ENCODE measurements at places on chromosomes 4 and X.

GRCh38 chr4:112765317-112765974 lies 128.5 kb downstream of the LARP7 start:
- DNase-seq: no peak

- no peak for DNase-seq
Observed at GRCh38 chr4:35900286-35901243, 343.7 kb downstream of the ARAP2 start.

DNA sequence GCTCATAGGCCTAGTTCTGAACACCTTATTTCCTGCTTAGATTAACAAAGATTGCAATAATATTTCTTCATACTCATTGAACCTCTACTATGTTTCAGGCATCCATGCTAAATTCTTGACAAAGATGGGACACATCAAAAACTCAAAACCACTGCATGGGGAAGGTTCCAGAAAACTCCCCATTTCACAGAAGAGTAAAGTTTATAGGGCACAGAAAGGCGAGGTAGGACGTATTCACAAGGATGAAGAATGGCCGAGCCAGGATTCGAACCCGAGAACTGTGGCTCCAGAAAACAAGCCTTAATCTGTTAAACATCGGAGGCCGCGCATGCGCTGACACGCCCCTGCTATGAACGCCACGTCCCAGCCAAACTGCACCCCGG lies 688 bp downstream of the UXT start:
- DNase-seq: no peak

DNA sequence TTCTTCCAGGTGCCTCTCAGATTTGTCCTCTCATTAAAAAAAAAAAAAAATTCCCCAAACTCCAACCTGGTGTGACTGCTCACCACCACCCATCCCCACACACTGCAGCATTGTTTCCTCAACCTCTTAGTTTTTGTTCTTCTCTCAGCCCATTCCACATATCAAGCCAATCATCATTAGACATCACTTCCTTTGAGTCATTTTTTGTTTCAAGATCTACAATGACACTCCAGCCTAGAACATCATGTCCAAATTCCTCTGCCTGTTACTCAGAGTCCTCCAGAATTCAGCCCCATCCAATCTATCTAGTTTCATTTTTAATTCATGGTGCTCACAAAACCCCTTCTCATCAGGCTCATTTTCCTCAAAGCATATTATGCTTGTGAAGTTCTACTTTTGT lies 262.5 kb upstream of the TEX13A start:
- no peak for DNase-seq

DNA sequence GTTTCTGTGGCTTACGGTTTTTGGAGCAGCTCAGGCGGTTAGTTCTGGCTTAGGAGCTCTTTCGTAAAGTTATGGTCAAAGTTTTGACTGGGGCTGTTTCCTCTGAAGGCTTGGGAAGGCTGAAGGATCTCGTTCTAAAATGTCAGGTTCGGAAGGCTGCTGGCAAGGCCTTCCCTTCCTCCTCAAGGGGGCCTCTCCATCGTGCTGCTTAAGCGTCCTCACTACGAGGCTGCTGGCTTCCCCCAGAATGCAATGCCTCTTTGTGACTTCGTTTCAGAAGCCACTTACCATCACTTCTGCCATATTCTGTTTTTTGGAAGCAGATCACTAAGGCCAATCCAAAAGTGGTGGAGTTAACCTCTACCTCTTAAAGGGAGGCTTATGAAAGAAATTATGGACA lies 1196.4 kb upstream of the TENM3 start:
- no peak for DNase-seq

GRCh38 chr4:169314906-169315305 lies 44.1 kb upstream of the SH3RF1 start:
- no peak for DNase-seq

DNA sequence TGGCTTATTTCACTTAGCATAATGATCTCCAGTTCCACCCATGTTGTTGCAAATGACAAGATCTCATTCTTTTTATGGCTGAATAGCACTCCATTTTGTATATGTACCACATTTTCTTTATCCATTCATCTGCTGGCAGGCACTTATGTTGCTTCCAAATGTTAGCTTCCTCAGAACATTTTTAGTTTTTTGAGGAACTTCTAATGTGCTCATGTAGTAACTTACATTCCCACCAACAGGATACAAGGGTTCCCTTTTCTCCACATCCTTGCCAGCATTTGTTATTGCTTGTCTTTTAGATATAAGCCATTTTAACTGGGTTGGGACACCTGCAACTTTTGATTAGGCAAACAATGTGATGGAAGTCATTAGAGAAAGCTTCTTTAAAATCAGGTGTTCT lies 454.2 kb downstream of the NLGN4X start:
- no peak for DNase-seq

DNA sequence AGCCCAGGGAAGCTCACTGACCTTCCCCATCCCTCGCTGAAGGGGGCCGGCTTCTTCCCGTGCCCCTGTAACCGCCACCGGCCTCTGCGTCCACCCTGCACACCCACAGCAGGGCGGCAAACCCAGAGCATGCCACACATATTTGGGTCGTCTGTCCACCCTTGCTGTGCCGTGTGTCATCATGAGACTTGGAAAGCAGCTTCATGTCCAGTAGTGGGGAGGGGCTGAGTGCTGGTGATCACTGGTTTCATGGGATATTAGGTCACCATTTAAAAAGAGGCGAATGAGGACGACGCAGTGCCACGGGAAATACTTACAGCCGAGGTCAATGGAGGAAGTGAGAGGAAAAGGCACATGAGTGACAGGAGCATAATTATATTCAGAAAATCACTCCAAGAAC lies 74.8 kb downstream of the HTRA3 start:
- no peak for DNase-seq

DNA sequence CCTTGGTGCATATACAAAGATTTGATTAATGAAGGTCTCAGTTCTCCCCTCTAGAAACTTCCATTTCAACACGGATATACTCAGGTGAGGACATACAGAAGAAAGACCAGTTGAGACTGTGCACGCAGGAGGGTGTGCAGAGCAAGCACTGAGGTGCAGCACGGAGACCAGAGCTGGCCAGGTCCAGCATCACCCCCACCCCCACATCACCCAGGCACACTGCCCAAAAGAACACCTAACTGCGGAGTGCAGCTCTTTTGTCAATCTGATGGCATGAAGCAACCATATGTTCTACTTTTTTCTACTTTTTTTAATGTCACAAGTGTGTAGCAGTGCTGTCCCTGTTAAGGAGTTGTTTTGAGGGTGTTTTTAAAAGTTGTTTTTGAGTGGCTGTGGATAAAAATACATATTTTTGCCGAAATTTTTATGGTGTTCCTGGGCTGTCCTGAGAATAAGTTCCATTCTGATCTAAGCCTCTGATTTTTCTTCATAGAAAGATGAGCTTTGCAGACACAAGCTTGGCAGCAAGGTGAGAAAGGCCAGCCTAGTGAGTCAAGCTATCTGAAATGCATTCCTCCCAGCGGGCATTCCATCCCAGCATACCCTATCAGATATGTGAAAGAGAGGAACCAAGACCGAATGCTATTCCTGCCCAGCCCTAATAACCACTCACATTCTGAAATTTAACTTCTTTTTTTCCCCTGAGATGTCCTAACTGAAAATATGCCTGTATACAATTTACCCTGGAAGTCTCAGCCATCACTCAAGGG lies 173.7 kb downstream of the PTTG2 start:
- no peak for DNase-seq

- DNase-seq: no peak
Observed at GRCh38 chr4:112003231-112003907, 141.9 kb upstream of the FAM241A start.

GRCh38 chr4:158884280-158884679 lies 115.5 kb downstream of the FNIP2 start:
- no peak for DNase-seq

- DNase-seq: no peak
Observed at GRCh38 chr4:157459785-157460184, 239.3 kb downstream of the GRIA2 start.

GRCh38 chrX:45758319-45758718 lies 557.6 kb upstream of the DIPK2B start:
- DNase-seq: no peak

- no peak for DNase-seq
Observed at GRCh38 chr4:10729366-10729765, 44.8 kb upstream of the CLNK start.

DNA sequence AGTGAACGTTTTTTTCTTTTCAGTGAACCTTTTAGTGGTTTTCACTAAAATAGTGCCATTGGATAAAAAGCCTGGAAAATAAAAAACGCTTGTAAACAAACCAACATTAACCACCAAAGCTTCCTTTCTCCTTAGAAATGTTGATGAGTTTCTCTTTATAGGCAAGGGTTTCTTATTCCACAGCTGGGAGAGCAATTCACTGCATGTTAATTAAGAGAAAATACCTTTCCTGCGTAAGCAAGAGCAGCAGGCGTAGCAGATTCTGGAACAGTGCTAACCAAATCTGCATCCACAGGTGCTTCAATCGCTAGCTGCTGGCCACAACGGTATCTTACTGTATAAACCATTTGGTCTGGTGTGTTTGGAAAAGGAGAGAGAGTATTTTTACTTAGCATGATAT lies 13.3 kb upstream of the AASDH start:
- no peak for DNase-seq

GRCh38 chrX:30308263-30309138 lies 689 bp downstream of the NR0B1 start:
- DNase-seq: peak; percentile 37

GRCh38 chr4:151940291-151940690 lies 179.5 kb upstream of the GATB start:
- no peak for DNase-seq

- no peak for DNase-seq
Observed at GRCh38 chrX:17812763-17813162, 48.3 kb downstream of the RAI2 start.

DNA sequence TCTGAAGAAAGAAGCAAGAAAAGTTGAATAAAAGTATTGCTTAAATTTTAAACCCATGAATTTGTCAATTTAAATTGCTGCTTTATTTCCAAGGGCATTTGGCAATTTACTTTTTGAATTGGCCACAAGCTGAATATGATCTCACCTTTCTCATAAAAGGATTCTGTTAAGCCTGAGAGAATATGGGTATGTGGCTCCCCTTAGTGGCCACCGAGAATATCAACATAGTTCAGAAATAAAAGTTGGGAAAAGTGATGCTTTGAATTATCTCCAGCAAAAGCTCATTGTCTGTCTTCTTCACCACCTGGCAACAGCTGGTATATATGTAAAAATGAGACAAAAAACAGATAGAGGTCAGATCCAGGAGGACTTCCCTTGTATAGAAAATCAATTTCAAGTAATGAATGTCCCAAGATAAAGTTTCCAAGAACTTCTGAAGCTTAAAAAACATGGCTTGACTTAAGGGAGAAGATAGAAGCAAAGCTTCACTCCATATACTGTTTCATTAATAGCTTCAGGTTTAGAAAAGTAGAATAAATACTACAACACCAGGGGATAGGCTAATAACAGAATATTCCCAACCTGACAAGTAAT lies 290.7 kb upstream of the FAM241A start:
- DNase-seq: no peak

- no peak for DNase-seq
Observed at GRCh38 chrX:101252634-101253033, 33.0 kb downstream of the DRP2 start.

DNA sequence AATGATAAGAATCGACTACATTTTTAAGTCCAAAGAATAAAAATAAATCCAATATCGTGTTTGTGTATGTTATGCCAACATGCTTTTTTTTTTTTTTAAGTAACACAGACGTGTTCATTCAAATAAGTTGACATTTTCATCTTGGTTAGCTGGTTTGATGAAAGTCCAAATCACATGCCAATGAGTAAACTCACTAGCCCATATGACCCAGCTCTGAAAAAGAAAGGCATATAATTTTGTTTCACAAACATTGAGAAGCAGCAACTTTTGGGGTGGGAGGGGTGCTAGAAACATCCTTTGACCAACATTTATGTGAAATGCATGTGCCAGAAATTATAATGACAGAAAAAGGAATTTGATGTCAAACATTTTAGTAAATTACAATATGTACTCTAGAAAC lies 61.6 kb upstream of the SPP1 start:
- no peak for DNase-seq

DNA sequence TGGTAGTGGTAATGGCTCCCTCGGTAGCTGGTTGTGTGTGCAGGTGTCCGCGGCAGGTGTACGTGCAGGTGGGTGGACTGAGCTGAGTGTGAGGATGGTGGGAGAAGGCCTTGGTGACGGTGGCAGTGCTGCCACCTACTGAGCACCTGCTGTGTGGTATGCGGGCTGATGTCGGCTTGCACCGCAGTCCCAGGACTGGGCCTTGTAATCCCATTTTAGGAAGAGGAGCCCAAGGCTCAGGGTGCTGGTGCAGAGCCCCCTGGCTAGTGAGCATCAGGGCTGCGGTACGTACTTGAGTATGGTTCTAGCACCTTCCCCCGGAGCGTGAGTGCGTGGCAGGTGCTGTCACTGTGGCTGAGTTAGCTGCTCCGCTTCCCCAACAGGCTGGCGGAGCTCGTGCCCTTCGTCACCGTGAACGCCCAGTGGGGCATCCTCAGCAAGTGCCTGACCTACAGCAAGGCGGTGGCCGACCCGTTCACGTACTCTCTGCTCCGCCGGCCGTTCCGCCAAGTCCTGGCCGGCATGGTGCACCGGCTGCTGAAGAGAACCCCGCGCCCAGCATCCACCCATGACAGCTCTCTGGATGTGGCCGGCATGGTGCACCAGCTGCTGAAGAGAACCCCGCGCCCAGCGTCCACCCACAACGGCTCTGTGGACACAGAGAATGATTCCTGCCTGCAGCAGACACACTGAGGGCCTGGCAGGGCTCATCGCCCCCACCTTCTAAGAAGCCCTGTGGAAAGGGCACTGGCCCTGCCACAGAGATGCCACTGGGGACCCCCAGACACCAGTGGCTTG lies 5.7 kb upstream of the CPZ start:
- peak; percentile 9 for DNase-seq

Measured in glutamatergic neuron (in vitro differentiated cells).